MG63 (cell line): ENCODE measurements at places on chromosomes 5 and 9.

DNA sequence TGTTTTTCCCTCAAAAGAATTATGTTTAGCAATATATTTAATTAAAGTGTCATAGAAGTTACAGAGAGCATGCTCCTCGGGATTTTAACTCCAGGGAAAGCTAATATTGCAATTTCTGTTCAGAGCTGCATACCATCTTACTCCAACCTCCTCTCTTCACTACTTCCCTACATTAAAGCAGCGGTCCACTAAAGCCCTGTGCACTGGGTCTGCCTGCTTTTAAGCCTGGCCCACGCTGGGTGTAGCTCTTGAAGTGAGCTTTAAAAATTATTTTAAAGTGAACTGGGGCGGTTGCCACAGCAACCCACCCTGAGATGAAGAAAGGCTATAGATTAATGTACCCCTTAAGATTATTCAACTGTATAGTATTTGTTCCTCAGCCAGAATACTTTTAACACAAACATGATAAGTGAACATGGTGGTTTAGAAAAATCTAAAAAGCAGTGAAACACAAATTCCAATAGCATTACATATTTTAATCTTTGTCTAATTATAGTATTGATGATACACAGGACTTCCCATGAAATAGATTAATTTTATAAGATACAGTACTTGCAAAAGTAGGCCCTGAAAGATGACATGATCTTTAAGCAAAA lies 3.9 kb upstream of the MEF2C start:
- peak; percentile 50 for DNase-seq

GRCh38 chr9:29822458-29822857 lies 2249.2 kb upstream of the C9orf72 start:
- no peak for DNase-seq

- DNase-seq = no peak
Measured at GRCh38 chr5:35229076-35230037, 930 bp downstream of the PRLR start.

GRCh38 chr5:96756985-96757384 lies 50.8 kb downstream of the ERAP1 start:
- DNase-seq = no peak

- DNase-seq = no peak
Measured at GRCh38 chr5:39698838-39699560, 274.2 kb upstream of the DAB2 start.

DNA sequence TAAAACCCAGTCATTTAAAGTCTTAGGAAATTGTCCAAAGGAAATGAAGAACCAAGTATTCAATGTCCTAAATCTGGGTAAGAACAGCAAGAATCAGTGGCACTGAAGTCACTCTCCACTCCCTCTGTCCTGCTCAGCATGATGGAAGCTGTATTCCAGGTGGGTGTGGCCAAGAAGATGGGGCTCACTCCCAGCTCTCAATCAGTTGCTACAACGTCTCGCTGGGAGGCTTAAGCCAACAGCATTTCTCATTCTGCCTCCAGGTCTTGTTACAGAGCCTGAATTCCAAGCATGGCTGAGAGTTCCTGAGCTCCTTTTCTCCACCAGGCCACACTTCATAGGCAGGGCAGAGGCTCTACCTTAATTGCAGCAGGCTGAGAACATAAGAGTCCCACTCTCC lies 41.2 kb upstream of the TRIO start:
- DNase-seq = peak; percentile 35

GRCh38 chr5:135476615-135477581 lies 24.7 kb upstream of the TIFAB start:
- no peak for DNase-seq

GRCh38 chr5:73061593-73061992 lies 58.8 kb upstream of the TMEM171 start:
- DNase-seq = no peak

DNA sequence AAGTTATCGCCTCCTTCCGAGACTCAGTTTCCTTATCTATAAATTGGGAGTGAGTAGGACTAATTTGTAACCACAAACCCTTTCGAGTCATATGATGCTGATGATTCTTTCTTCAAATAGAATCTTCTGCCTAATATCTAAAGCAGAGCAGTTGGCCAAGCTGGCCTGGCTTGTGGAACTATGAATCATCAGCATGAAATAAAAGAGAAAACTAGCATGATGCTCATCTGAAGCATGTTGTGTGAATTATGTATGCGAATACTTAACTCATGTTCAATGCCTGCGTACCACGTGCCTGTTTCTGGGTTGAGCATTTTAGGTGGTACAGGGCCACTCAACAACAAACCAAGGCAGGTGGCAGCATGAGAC lies 15.0 kb upstream of the ORM1 start:
- no peak for DNase-seq

GRCh38 chr5:97124335-97124734 lies 18.1 kb downstream of the LIX1 start:
- DNase-seq = no peak

DNA sequence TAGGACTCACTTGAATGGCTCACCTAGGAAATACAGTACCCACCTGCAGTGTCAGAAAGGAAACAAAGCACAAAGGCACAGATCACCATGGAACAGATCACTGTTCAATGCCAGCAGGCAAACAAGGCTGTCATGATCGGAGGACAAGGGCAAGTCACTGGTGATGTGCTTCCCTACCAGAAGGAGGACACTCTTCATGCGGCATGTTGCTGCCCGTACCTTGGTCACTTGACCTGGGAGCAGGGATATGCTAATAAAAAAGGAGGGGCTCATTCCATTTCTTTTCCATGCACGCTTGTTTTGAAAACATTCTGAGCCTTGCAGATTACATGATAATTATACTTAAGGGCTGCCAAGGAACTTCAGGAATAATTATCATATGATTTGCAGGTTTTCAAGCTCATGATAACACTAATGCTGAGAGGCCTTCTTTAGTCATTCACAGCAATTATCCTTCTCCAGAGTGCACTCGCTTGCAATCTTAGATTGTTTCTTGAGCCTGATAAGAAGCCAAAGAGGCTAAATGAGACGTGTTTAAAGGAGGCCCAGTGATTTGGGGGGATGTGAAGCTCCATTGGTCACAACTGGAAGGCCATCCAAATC lies 36.1 kb upstream of the STARD4 start:
- no peak for DNase-seq

DNA sequence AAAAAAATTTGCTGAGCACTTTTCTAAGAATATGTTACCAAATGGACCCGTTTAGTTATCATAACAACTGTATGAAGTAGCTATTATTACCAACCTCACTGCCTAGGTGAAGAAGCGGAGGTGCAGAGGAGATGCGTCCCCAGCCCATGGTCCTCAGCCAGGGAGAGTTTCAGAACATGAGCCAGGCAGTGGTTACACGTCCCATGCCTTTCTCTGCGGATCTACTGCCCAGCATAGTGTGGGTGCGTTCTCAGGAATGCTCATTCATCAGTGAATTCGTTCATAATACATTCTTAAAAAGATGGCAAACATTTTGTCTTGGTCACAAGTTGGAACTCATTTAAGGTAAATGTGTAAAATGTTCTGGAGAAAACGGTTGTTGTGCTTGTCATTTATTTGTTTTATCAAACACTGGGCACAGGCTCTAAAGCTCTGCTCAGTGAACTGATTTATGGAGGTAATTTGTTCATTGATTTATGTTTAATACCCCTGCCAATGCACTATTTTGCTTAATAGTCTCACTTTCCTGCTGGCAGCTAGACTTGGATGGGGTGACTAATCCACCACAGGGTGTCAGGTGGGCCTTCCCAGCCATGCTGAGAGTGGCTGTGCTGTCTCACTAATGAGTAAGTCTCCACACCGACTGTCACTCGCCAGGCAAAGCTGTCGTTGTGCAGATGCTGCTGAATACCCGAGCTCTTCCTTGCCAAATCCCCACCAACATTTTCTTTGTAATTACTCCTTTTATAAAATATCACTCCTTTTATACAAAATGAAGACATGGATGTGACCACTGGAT lies 248.8 kb downstream of the TENT4A start:
- DNase-seq = no peak

DNA sequence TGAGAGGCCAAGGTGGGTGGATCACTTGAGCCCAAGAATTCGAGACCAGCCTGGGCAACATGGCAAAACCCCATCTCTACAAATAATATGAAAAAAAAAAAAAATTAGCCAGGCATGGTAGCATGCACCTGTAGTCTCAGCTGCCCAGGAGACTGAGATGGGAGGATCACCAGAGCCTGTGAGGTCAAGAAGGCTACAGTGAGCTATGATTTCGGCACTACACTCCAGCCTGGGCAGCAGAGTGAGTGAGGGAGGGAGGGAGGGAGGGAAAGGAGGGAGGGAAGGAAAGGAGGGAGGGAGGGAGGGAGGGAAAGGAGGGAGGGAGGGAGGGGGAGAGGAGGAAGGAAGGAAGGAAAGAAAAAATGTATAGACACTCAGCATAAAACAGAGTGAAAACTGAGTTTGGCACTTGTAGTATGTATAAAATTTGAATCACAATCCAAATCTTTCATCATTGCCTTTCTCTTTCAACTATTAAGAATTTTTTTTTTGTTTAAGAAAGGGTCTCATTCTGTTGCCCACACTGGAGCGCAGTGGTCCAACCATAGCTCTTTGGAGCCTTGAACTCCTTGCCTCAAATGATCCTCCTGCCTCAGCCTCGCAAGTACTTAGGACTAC lies 27.8 kb downstream of the SERINC5 start:
- no peak for DNase-seq

DNA sequence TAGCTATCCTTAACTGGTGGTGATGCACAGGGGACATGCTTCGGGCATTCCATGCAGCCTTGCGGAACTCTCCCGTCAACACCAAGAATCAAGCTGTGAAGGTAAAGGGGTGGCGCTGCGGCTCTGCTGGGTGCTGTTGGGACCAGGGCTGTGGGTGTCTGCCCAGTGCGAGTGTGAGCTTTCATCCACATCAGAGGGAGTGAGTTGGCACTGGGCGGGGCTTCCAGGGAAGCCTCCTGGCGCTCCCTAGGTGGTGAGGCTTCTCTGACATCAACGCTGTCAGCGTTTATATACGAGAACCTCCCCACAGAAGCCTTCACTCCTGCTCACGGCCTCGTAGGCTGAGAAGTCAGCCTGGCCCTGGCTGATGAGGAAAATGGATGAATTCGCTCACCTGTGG lies 11.7 kb downstream of the ARPC5L start:
- no peak for DNase-seq

- DNase-seq = no peak
Measured at GRCh38 chr5:124195411-124195810, 551.0 kb downstream of the ZNF608 start.
